ENCODE measurements at places on chromosomes 5 and 9. TPM values are rescaled to one million over a fixed set of nuclear protein-coding genes. Genes with fewer than 3 reads are reported as not detected.

Gene GRIA1
- 0.05 TPM for total RNA-seq

DNA sequence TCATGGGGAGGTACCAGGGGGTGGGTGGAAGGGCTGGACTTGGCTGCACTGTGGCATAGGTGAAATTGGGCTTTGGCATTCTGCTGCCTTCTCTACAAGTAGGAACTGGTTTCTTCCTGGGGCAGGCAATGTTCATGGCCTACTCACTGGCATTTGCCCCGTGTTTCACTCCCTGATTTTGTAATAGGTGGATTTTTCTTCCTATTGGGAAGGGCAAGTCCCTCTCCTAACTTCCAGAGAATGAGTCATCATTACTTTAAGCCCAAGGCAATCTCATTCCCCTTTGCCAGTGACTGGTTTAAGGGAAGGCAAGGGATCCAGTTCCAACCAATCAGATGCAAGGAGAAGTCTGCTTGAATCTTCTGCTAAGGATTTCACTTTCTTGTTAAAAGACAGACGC lies 67.9 kb upstream of the ANKRD55 start:
- DNase-seq, result no peak

GRCh38 chr5:71943874-71944273 lies 163.4 kb upstream of the MAP1B start:
- no peak for DNase-seq

DNA sequence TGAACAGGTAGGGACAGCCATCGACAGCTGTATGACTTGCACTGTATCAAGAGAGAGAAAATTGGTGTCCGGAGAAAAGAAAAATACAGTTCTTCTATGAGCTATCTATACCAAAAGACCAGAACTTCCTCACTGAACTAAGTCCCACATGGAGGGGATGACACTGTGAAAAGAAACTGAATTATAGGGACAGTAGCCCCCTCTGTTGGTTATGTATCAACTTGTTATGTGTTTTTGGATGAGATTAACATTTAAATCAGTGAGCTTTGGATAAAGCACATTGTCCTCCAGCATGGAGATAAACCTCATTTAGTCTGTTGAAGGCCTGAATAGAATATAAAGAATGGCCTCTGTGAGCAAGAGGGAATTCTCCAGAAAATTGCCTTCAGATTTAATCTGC lies 176.6 kb upstream of the SH3GL2 start:
- no peak for DNase-seq

All from Right ventricle myocardium superior (tissue), 1 donor.